ENCODE measurements at places on chromosomes 1 and 21.

GRCh38 chr1:8239306-8240023 lies 78.4 kb upstream of the SLC45A1 start:
- DNase-seq = peak; percentile 56

DNA sequence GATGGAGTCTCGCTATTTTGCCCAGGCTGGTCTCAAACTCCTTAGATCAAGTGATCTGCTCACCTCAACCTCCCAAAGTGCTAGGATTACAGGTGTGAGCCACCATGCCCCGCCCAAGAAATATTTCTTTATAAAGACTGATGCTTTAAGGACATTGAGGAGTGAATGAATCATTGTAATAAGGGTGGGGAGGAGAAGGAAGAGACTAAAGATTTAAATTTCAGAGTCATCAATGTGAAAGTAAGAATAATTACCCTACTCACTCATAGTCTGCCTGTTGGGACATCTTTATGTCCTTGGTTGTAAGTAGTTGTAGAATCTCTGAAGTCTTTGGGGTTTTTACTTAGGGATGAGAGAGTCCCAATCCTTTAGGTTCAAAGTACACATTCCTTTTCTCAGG lies 7.3 kb downstream of the KDM1A start:
- DNase-seq = no peak

- DNase-seq = no peak
Measured at GRCh38 chr1:231938211-231938610, 311.6 kb downstream of the DISC1 start.

DNA sequence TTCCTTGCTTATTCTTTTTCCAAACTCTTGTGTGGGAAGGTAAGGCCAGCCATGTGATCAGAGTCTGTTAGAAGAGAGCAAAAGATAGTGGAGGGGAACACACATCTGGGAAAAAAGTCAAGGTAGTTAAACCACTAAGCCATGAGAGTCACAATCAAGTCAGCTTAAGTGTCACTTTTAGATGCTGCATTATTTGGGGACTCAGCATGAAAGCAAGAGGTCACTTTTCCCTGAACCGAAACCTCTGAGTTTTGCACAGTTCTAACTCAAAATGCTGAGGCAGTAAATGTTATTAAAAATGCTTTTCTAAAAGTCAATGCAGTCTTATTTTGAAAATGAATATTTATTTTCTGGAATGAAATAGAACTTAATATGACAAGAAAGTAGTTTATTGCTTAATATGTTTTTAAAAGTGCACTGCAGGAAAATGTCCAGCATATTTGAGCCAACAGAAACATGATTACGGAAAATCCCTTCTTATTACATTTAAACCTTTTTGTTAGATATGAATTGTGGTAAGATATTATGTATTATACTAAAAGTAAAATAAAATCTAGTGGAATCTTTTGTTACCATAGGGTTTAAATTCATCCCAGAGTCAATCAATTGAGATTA lies 69.3 kb downstream of the RBM11 start:
- no peak for DNase-seq

- DNase-seq = peak; percentile 63
Measured at GRCh38 chr1:43049481-43049880, 90.8 kb upstream of the SLC2A1 start.

DNA sequence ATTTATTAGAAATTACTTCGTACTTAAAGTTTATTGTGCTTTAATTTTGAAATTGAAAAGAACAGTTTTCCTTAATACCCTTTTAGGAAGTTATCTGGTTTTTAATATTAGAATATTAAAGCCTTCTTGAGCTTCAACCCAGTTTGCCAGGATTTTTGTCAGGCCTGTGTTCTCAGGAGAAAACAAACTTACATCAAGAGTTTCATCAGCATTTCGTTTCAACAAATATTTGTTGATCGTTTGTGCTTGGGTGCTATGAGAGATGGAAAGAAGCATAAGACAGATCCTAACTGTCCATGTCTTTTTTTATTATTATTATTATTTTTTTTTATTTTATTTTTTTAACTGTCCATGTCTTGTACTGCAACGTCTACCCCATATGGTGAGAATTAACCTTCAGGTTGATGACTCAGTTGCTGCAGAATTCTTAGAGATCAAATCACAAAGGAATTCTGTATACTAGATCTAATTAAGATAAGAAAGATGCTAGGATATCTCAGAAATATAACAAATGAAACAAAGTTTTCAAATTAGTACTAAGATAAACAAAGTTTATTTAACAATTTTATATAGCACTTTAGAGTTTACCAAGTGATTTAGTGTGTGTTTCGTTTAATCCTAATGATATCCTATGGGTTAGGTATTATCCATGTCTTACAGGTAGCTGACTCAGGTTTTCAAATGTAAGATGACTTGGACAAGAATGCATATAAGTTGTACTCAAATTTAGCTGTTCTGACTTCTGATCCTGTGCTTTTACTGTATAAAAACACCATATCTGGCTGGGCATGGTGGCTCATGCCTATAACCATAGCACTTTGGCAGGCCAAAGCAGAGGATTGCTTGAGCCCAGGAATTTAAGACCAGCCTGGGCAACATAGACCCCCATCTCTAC lies 14.3 kb downstream of the FBXO28 start:
- DNase-seq = no peak

- DNase-seq = no peak
Measured at GRCh38 chr1:32180186-32181060, 948 bp downstream of the TXLNA start.

- no peak for DNase-seq
Measured at GRCh38 chr1:21871943-21872342, 59.9 kb downstream of the LDLRAD2 start.

DNA sequence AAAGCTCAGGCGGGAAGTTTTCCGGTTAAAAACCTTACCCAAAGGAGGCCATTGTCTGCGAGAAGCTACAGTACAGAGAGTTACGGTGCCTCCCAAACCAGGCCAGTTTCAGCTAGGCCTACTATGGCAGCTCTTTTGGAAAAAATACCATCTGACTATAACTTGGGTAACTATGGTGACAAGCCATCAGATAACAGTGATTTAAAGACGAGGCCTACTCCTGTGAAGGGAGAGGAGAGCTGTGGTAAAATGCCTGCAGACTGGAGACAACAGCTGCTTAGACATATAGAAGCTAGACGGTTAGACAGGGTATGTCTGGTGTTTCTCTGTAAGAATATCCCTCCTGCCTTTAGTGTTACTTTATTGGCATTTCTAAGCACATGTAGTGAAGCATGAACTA lies 165.9 kb downstream of the LRRC40 start:
- no peak for DNase-seq

- no peak for DNase-seq
Measured at GRCh38 chr1:227894831-227895451, 52.8 kb downstream of the WNT9A start.

GRCh38 chr1:109531826-109532364 lies 7.8 kb upstream of the GPR61 start:
- no peak for DNase-seq

- no peak for DNase-seq
Measured at GRCh38 chr1:40362699-40363098, 10.8 kb upstream of the SMAP2 start.

GRCh38 chr1:200838676-200839445 lies 33.9 kb upstream of the GPR25 start:
- no peak for DNase-seq

GRCh38 chr1:207828485-207829158 lies 76.8 kb downstream of the CD46 start:
- DNase-seq = peak; percentile 57

DNA sequence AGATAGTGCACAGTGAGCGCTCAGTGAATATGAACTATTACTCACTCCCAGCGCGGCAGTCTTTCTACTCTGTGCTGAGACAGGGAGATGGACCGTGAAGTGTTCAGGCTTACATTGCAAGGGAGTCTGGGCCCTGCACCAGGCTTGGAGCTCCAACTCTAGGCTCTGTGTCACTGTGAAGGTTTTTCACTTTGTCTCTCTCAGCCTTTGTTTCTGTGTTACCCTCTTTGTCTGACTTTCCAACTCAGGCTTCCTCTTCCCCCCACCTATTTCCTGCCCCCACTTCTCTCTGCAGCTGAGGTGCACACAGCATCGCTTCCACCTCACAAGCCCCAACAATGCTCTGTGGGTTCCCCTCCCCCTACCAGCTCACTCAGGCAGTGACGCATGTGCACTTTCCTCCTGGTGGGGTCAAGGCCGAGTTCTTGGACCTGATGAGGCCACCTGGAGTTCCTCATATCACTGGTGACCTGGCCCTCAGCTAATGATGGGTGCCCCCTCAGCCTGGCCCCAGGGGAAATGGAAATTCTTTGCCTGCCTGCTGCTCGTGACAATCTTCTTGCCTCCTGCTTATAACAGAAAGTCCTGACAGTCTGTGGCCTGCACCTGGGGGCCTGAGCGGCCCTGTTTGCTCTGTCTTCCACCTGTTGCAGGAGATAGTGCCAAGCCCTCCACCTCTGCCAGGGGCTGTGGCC lies 1.1 kb upstream of the LCK start:
- peak; percentile 78 for DNase-seq

- peak; percentile 97 for DNase-seq
Measured at GRCh38 chr1:2279210-2279639, 51.1 kb downstream of the SKI start.

DNA sequence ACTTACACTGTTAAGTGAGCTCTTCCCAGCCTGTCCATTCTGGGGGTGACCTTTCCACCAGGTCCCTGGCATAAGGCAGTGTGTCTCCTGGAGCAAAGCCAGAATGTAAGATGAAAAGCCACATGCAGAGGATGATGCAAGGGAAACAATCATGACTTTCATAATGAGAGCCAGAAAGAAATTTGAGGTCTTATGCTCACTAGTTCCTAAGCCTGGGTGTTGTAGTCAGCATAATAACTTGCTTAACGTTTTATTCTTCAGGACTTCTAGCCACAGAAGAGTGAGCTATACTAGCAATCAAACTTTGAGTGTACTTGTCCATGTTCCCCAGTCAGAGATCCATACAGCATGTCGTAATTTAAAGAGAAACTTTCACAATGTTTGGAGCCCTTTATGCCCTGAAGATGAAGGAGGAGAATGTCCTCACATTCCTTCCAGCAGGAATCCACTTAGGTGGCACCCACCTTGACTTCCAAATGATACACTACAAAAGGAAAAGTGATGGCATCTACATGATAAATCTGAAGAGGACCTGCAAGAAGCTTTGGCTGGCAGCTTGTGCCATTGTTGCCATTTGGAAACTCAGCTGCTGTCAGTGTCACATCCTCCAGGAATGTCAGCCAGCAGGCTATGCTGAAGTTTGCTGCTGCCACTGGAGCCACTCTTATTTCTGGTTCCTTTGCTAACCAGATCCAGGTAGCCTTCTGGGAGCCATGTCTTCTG lies 60.5 kb upstream of the FOXD3 start:
- peak; percentile 12 for DNase-seq

DNA sequence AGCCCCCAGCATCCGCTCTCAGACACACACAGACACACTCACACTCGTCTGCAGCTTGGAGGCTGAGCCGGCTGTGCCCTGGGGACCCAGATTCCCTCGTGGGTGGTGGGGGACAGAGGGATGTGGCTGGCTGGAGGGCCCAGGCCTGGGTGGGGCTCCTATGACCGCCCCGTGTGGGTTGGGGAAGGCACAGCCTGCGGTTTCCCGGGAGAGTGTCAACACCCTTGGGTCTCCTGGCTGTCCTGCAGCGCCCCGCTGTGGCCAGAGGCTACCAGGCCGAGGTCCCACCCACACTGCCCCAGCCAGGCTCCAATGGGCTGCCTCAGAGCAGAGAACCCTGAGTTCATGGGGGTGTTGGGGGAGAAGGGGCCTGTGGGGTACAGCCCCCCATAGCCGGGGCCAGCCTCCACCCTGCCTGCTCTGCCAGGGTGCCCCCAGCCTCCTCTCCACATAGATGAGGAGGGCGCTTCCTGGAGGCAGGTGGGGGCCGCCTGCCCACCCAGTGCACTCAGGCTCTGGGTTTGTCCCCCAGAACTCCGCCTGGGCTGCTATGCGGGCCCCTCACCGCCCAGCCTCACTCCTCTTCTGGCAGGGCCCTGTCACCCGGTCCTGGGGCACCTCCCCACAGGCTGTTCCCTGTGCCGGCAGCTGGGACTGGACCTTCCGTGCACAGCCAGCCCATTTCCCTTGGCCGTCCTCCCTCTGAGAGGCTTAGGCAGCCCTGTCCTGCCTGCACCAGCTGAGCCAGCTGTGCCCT lies at the start of gene TTC34:
Gene TTC34 (minus strand): TSS at position 159 of the 757 bp plus-strand sequence. CDS start 866 bp downstream, outside the sequence.
- DNase-seq = peak; percentile 65

DNA sequence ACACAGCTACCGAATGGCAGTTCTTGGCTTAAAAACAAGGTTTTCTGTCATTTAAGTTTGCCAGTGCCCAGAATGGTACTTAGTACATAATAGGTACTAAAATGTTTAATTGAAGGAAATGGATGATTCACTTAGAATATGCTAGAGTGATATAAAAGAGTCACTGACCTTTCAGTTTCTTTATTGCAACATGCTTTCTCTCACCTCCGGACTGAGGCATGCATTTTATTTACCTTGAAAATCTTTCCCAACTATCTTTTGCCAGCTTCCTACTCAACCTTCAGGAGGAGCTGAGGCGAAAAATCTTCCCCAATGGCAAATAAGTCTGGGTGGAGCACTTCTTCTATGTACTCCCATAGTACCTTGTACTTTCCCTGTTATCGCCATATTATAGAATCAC lies 244.9 kb downstream of the ZNF648 start:
- DNase-seq = no peak

- DNase-seq = no peak
Measured at GRCh38 chr1:4939266-4939665, 284.9 kb downstream of the AJAP1 start.

- DNase-seq = no peak
Measured at GRCh38 chr1:184865831-184866230, 108.5 kb downstream of the NIBAN1 start.

- no peak for DNase-seq
Measured at GRCh38 chr21:42317826-42318746, 2.9 kb upstream of the TFF3 start.

DNA sequence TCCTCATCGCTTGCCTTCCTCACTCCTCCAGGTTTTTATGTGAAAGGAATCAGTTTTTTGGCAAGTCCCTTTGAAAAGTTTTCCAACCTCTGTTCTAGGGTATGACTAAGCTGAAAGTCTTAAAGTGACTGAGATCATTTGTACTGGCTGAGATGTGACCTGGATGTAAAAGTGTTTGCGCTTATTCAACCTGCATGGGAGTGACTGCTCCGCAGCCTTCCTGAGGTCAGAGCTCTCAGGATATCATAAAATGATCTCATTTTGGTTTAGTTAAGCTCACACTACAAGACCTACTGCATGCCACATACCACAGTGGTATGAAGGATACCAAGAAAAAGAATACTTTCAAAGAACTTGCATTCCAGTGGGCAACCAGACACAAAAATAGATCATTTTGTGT lies 29.8 kb upstream of the TADA1 start:
- no peak for DNase-seq

DNA sequence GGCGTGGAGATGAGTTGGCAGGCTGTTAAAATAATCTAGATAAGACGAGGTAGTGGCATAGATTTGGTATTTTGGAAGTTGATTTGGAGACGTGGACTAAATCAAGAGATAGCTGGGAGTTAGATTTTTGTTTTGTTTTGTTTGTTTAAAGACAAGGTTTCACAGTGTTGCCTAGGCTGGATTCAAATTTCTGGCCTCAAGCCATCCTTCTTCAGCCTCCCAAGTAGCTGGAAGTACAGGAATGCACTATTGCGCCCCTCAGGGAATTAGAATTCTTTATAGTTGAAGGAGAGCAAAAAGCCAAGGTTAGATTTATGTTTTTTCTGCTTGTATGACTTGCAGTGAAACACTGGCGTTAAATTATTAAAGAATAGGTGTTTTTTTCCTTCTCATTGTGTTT lies 22.3 kb upstream of the SNRPE start:
- DNase-seq = peak; percentile 28

All from eye (tissue), 1 donor.